ENCODE measurements at places on chromosomes 1 and 21.
A peak's percentile ranks its signal among the peaks of the same experiment; 100 is the strongest.

DNA sequence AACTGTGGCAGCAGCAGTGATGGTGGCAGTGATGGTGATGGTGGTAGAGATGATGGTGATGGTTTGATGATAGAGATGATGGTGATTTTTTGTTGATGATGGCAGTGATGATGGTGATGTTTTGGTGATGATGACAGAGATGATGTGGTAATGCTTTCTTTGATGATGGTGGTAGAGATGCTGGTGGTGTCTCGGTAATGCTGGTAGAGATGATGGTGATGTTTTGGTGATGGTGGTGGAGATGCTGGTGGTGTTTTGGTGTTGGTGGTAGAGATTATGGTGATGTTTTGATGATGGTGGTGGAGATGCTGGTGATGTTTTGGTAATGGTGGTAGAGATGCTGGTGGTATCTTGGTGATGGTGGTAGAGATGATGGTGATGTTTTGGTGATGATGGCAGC lies 131.6 kb downstream of the NAV1 start:
- DNase-seq = no peak

- DNase-seq = no peak
Observed at GRCh38 chr21:45142469-45143308, 68.3 kb downstream of the ADARB1 start.

- DNase-seq = no peak
Observed at GRCh38 chr1:207179036-207179435, 75.0 kb downstream of the C4BPA start.

GRCh38 chr1:20359451-20360330 lies 69.0 kb downstream of the VWA5B1 start:
- no peak for DNase-seq

- no peak for DNase-seq
Observed at GRCh38 chr1:215617979-215618378, 50.9 kb downstream of the KCTD3 start.

DNA sequence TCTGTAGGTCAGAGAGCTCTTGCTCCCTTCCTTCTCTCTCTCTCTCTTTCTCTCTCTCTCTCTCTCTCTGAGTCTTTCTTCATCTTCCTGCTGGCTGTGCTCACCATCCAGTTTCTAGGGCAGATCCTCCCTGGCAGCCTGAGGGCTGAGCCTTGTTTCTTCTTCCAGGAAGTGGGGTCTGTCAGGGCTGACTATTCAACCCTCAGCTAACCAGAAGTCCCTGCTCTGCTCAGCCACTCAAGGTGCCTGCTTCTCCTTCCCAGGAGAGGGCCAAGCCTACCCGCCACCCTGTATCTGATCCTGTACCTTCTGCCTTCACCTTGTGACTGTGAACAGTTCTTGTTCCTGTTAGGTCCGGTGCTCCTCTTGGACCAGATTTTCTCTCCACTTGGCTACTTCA lies 107.6 kb upstream of the ETV3 start:
- DNase-seq = no peak

DNA sequence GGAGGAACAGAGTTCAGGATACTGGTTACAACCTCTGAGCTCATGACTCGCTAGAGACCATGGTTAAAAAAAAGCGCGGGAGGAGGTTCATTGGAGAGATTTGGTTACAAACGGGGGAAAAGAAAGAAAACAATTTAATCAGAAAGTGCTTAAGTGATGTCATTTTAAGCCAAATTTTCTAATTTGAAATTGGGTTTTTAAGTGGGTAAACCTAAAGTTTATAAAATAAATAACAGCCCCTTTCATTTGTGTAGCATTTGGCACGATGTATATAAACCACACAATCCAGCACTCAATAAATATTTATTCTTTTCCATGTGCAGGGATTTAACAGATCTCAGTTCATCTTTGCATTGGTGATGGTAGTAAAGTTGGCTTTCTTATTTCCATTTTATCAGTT lies 7.0 kb upstream of the DPT start:
- no peak for DNase-seq

DNA sequence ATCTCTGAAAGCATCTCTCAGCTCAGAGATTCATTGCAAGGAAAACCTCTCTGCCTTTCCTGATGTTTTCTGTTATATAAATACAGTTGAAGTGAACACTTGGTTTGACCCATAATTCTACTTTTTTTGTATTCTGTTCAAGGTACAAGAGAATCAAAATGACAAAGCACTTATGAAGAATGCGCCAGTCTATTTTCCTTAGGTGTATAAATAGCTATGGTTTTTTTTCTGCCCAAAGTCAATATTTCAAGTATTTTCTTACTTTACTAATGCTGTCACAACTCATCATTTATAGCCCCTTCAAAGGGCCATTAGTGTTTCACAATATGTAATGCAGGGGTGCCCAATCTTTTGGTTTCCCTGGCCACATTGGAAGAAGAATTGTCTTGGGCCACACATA lies 142.5 kb upstream of the C1orf105 start:
- no peak for DNase-seq

GRCh38 chr1:89697383-89697782 lies 64.5 kb downstream of the LRRC8C start:
- DNase-seq = no peak

DNA sequence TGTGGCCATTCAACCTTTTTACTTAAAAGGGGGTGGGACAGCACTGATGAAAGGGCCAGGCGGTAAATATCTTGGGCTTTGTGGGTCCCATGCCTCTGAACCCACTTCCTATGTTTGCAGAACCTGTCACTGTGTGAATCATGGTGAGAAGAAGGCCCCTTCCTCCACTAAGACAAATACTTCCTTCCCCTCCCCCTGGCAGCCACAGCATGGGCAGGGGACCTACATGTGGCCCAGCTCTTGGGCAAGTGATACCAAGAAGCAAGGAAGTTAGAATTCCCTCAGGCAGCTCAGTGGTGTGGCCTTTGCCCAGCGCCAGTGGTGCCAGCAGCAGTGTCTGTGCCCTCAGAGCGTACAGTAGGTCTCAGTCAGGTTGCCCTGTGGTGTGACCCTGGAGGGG lies 168.6 kb downstream of the TRIM33 start:
- DNase-seq = peak; percentile 81

GRCh38 chr21:16992448-16992847 lies 520.4 kb upstream of the CXADR start:
- no peak for DNase-seq

GRCh38 chr1:190373705-190374336 lies 103.8 kb downstream of the BRINP3 start:
- DNase-seq = no peak

DNA sequence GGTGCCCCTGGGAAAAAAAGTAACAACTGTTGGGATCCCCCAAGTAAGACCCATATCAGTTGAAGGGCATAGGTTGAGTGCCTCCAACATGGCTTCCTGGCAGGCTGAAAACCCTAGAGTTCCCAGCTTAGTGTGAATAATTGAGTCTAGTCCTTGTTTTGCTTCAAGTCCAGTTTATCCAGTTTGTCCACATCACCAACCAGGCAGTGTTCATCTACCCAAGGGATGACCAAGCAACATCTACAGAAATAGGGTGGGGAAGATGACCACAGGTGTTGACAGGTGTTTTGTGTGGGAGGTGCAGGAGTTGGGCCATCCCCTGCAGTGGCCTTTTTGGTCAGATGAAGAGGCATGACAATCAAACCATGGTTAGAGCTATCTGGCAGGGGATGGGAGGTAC lies 54.3 kb upstream of the ERO1B start:
- no peak for DNase-seq

- DNase-seq = no peak
Observed at GRCh38 chr1:199843861-199844260, 183.6 kb upstream of the NR5A2 start.

- DNase-seq = no peak
Observed at GRCh38 chr1:146019231-146020057, 2.1 kb downstream of the HJV start.

- DNase-seq = no peak
Observed at GRCh38 chr1:189567890-189568289, 909.8 kb downstream of the BRINP3 start.

DNA sequence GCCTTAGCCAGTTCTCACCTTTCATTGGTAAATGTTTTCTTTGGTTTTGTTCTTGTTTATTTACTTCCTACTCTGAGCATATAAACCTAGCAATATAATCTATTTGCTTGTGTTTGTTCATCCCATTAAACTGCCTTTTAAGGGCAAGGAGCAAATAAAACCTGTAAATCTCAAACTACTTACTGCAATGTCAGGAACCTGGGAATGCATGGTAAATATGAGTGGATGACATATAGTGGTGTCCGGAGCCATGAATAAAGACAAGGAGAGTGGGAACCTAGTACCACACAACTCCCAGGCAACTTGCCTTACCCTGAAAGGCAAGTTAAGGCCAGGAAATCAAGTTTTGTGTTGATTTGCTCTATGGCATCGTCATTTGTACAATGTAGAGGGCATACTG lies 1133.7 kb upstream of the NCAM2 start:
- DNase-seq = no peak

DNA sequence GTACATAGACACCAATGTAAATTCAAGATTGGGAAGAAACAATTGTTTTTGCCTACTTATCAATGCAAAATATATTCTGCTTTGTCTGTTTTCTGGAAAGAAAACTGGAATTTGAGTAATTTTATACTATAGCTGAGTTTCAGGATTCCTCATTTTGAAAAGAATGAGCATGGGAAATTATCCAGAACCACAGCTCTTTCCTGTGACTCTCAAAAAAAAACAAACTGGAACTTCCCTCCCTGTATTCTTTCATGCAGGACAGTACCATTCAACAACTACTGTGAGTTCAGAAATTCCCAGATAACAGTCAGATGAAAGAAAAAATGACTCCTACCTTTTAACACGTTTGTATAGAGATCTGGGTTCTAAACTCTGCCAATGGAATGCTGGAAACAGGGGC lies 372.4 kb downstream of the TGFB2 start:
- DNase-seq = no peak

DNA sequence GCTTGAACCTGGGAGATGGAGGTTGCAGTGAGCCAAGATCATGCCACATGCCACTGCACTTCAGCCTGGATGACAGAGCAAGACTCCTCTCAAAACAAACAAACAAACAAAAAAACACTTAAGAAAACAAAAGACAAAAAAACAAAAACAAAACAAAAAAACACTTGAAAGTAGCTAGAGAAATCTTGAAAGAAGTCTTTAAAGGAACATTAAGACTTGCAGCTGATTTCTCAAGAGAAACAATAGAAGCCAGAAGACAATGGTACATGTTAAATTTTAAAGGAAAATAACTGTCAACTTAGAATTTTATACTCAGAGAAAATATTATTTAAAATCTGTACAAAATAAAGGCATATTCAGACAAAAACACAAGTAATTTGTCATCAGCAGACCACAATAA lies 71.3 kb downstream of the HLX start:
- no peak for DNase-seq

GRCh38 chr1:42756956-42757891 lies 9.6 kb downstream of the P3H1 start:
- no peak for DNase-seq

DNA sequence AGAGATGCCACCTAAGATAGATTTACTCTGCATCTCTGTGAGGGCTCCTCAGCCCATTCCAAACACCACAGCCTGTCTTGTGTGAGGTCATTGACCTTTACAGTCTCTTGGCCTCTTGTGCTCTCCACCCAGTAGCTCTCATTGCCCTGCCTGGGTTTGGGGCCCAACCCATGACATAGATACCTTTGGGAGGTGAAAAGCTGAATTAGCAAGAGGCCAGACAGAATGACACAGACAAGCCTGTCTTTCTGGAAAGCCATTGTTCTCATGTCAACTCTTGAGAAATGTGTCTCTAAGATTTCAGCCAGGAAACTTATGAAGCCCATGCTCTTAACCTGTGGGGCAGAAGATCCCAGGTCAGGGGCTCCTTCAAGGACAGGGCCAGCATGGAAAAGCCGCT lies 18.4 kb upstream of the F3 start:
- no peak for DNase-seq

- no peak for DNase-seq
Observed at GRCh38 chr1:34792868-34793727, at the start of gene GJA4. Gene GJA4, plus strand, starts transcription at chr1:34792999. Its CDS starts 1,215 bp downstream, at chr1:34794214.

GRCh38 chr1:11157867-11158266 lies 31.3 kb upstream of the ANGPTL7 start:
- DNase-seq = no peak

GRCh38 chr1:201465698-201466290 lies 3.2 kb downstream of the PHLDA3 start:
- no peak for DNase-seq

- no peak for DNase-seq
Observed at GRCh38 chr1:15329104-15329820, 80.4 kb upstream of the EFHD2 start.

- DNase-seq = no peak
Observed at GRCh38 chr21:28454564-28455252, 538.0 kb downstream of the LTN1 start.

GRCh38 chr1:229535230-229535629 lies 23.3 kb downstream of the ABCB10 start:
- DNase-seq = no peak

GRCh38 chr1:161816201-161816600 lies 50.1 kb downstream of the ATF6 start:
- no peak for DNase-seq

- DNase-seq = no peak
Observed at GRCh38 chr1:148362216-148362611, 120.9 kb downstream of the PPIAL4G start.

GRCh38 chr21:45930792-45931191 lies 50.8 kb upstream of the COL6A1 start:
- DNase-seq = no peak

DNA sequence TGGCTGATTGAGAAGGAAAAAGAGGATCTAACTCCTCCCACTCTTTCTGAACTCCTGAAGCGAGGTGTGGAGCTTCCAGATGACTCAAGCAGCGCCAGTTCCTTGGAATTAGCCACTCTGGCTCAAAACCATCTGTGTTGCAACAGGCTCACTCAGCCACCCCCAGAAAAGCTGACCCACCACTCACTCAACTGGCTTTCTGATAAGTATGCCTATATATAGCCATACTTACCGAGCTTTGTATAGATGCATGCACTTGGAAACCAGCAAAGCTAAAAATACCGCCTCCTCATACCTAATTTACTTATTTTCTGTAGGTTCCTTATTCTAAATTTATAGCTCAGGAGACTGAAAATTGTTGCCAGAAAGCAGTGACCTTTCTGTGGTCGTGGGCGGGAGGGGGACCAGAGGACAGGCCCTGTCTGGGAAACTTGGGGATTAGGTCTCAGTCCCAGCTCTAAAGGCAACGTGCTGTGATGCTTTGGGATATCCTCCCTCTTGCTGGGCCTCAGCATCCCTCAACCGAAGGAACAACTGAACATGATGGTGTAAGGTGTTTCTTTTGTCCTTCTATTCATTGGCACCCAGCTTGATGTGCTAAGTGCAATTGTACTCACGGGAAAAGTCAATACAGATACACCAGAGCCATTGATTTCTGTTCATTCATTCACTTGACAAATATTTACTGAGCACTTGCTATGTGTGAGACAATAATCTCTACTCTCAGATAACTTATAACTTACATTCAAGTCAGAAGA lies 65.7 kb downstream of the NENF start:
- no peak for DNase-seq

DNA sequence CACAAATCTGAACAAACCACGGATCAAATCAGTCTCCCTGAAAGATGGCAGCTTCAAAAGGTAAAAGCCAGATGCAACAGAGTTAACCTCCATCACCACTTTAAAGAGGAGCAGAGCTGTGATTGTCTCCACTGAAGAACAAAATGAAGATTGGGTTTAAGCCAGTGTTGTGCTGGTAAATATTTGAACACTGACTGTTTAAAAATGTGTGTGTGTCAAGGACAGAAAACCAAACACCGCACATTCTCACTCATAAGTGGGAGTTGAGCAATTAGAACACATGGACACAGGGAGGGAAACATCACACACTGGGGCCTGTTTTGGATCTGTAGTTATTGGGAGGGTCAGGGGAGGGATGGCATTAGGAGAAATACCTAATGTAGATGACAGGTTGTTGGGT lies 83.9 kb downstream of the ST6GALNAC5 start:
- DNase-seq = no peak

- DNase-seq = no peak
Observed at GRCh38 chr1:66770694-66771093, 18.4 kb downstream of the DYNLT5 start.

Data from T-helper 1 cell (primary cell).